Panc1 (cell line): ENCODE measurements at places on chromosomes 16 and 17.

GRCh38 chr17:83199500-83200201 is 120.2 kb downstream of the METRNL start:
- no peak for DNase-seq

GRCh38 chr17:59108400-59109102 is 1.9 kb upstream of the TRIM37 start:
- no peak for DNase-seq

- no peak for DNase-seq
Measured at GRCh38 chr16:29813644-29814562, 1.9 kb downstream of the PRRT2 start.

GRCh38 chr17:5873781-5874180 is 196.4 kb upstream of the WSCD1 start:
- no peak for DNase-seq

GRCh38 chr17:15516150-15516549 is 47.1 kb downstream of the TVP23C start:
- DNase-seq = no peak

- no peak for DNase-seq
Measured at GRCh38 chr17:61131585-61131984, 268.1 kb upstream of the TBX2 start.
